ENCODE measurements at places on chromosomes 2 and 18.
A peak's percentile ranks its signal among the peaks of the same experiment; 100 is the strongest.

- DNase-seq, result no peak
Observed at GRCh38 chr2:222034058-222034457, 264.7 kb downstream of the PAX3 start.

- DNase-seq, result no peak
Observed at GRCh38 chr2:2238726-2239269, 92.3 kb downstream of the MYT1L start.

DNA sequence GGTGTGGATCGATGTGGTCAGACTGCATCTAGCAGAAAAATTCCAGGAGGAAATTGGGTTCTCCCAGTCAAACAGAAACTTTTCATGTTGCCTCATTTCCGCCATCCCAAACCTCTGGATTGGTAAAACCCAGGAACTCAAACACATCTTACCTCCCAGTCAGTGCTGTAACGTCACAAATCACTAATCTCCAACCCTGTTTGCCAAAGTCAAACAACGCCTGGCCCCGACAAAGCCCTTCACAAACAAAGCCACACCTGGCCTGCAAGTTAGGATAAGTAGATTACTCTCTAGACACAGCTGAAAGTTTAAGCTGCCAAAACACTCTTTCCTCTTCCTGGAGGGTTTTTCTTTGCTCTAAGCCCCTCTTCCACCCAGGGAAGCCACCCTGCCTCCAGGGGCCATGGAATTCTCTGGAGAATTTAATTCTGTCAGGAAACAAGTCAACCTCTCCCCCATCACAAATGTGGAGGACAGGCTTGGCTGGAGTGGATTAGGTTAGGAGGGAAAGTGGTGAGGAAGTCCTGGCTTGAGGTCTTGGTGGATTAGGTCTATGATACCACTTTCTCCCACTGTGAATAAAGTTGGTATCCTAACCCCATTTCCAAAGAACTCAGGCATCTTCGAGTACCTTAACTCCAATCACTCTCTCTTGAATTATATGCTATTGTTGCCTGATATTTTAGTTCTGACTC lies 86.7 kb downstream of the LYPD6B start:
- no peak for DNase-seq

DNA sequence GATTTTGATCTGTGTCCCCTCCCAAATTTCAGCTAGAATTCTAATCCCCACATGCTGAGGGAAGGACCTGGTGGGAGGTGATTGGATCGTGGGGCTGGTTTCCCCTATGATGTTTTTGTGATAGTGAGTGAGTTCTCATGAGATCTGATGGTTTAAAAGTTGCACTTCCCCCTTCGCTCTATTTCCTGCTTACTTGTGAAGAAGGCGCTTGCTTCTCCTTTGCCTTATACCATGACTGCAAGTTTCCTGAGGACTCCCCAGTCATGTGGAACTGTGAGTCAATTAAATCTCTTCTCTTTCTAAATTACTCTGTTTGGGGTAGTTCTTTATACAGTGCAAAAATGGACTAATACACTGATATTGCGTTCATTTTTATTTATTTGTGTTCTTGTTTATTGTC lies 636.8 kb upstream of the LINC00305 start:
- DNase-seq, result no peak

GRCh38 chr2:203718087-203718486 lies 11.6 kb downstream of the CD28 start:
- no peak for DNase-seq

DNA sequence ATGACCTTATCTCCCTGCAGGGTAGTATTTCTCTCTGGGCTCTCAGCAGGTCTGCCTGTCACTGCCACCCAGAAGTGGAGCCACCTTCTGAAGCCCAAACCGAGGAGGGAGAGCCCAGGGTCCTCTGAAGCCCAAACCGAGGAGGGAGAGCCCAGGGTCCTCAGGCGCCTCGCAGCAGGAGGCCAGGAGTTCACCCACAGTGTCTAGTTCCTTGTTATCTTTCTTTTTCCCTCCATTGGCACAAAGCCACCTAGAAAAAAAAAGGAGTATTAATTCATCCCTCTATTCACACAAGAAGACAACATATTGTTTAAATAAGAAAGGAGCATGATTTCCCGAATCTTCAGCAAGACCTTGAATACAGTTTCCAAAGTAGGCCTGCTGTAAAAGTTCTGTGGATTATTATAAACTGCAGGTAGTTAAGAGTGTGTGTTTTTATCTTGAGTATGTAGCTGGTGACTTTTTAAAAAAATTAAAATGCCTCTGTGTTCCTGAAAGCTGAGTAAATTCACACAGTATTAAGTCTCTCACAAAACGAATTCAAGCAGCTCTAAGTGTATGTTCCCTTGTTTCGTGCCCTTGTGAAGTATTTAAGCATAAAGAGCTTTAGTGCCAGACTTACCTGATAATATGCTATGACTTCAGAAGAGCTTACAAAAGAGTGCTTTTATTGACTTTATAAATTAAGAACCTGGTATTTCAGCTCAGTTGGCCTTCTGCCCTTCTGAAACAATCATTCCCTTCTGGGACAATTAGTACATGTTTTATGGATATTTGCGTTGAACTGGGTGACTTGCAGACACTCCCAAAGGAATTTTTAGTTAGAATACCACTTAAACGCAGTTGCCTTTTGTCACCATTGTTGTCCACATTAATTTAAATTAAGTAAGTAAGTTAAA lies 11.7 kb upstream of the GRHL1 start:
- no peak for DNase-seq

- no peak for DNase-seq
Observed at GRCh38 chr18:70333316-70333715, 44.5 kb downstream of the SOCS6 start.

- no peak for DNase-seq
Observed at GRCh38 chr18:59639821-59640220, 57.4 kb downstream of the CCBE1 start.

- DNase-seq, result peak; percentile 13
Observed at GRCh38 chr2:56448403-56449001, 264.7 kb downstream of the CCDC85A start.
